Activated CD4-positive, alpha-beta T cell treated with anti-CD3 and anti-CD28 coated beads, Interleukin-2, Interleukin-4, amounts not matched to agents 100 ng/mL and 50 ng/mL, durations not matched to agents 16 hours and 8 hours (primary cell): ENCODE measurements at places on chromosomes 12 and 14.

DNA sequence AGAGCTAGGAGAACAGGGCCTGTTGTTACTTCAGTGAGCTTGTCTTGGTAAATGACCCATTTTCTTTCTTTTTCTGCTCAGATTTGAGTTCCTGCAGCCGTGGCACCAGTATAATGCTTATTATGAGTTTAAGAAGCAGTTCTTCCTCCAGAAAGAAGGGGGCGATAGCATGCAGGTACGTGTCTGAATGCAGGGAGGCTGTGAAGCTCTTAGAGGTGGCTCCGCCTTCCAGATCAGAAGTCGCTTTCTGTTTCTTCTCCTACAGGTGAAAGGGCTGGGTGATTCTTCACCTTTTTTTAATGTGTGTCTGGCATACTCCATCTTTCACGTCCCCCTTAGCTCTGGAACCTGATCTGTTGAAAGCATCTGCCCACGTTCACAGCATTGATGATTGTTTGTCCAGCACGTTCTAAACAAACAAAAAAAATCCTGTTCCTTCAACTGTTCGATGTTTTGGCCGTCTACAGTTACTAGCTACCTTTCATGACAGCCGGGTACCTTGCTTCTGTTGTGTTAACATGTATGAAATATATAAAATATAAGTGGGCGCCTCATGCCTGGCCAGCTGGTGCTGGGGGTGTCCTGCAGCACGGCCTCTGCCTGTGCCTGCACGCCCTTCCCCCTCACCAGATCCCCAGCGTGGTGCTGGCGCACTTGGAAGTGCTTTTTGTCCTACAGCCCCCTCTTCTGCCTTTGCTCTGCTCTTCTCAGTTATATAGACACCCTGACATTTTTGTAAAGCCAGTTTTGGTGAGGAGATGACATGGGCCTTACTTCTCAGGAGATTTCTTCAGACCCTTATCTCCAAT lies 44.6 kb downstream of the SFSWAP start:
- DNase-seq, result peak; percentile 33

DNA sequence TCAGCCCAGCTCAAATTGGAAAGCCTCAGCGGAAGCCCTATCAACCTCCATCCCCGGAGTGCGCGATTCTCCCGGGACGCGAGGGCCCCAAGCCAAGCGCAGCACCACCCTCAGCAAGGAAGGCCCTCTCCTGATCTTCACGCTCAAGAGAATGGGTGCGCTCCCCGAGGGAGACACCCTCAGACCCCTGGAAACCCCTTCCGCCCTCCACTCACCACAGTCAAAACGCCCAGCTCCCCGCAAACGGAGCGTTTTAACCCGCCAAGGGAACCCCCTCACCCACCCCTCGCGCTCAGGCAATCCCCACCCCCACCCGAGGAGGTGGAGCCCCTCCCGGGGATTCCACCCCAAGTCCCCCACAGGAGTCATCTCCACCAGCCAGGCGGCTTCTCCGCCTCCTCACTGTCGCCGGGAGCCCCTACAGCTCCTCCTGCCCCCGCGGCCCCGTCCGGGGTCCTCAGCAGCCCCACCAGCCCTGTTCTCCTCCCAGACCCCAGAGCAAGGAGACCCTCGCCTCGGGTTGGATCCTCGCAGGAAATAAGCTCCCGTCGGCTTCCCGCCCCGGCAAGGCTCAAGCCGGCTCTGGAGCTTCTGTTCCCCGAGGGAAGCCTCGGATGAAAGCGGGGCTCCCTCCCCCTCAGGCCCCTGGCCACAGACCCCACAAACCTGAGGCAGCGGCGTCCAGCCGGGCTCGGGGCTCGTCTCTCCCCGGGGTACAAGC lies 507 bp downstream of the BAZ2A start:
- no peak for DNase-seq

- no peak for DNase-seq
Measured at GRCh38 chr12:23084236-23084995, 459.4 kb downstream of the ETNK1 start.

DNA sequence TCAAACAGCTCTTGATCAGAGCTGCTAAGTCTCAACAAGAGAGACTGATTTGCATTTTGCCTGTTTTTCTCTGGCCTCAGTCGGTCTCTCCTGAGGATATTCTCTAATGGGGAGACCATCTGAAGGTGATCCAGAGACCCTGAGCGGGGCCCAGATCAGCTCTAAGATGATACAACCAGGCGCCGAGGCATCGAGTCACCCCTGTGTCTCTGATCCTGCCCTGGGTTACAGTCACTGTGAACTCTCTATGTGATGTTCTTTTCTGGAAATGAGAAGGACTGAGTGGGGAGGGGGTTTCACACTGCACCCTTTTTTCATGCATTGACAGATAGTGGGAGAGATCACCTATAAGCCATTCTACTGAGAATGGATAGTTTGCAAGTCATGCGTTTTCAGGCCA lies 247.6 kb upstream of the PWP1 start:
- no peak for DNase-seq

- no peak for DNase-seq
Measured at GRCh38 chr12:86774841-86775388, 518.7 kb upstream of the MGAT4C start.

DNA sequence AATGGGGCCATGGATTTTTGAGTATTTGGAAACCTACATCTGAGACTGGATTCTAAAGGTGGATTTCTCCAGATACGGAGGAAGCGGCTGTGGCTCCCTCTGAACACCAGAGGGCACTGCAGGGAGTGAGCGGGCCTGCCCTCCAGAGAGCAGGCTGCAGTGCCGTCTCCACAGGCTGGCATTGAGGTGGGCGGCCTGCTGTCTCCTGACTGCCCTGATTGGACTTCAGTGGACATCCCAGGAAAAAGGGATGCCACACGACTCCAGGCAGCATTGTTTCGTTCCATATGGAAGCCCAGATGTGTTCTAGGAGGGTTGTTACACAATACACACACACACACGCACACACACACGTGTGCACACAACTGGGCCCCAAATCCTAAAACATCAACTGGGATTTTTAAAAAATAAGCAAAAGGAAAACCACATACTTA lies 20.9 kb upstream of the ANO2 start:
- peak; percentile 46 for DNase-seq

- no peak for DNase-seq
Measured at GRCh38 chr14:104322531-104323366, 184.4 kb downstream of the KIF26A start.

GRCh38 chr14:51487848-51488247 lies 163.9 kb upstream of the FRMD6 start:
- DNase-seq, result no peak

- DNase-seq, result no peak
Measured at GRCh38 chr14:86491743-86492142, 961.8 kb downstream of the FLRT2 start.

DNA sequence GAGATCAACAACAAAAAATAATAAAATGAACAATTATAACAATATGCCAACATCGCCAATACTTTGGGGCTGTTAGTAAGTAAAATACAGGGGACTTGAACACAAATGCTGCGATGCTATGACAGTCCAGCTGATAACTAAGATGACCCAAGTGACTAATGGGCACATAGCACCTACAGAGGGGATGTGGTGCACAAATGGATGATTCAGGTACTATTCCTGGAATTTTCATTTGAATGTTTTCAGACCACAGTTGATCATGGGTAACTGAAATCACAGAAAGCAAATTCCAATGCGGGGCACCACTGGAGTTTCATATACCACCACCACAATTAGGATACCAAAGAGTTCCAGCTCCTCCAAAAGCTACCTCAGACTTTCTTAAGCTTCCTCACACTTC lies 82.9 kb downstream of the RCOR1 start:
- no peak for DNase-seq

DNA sequence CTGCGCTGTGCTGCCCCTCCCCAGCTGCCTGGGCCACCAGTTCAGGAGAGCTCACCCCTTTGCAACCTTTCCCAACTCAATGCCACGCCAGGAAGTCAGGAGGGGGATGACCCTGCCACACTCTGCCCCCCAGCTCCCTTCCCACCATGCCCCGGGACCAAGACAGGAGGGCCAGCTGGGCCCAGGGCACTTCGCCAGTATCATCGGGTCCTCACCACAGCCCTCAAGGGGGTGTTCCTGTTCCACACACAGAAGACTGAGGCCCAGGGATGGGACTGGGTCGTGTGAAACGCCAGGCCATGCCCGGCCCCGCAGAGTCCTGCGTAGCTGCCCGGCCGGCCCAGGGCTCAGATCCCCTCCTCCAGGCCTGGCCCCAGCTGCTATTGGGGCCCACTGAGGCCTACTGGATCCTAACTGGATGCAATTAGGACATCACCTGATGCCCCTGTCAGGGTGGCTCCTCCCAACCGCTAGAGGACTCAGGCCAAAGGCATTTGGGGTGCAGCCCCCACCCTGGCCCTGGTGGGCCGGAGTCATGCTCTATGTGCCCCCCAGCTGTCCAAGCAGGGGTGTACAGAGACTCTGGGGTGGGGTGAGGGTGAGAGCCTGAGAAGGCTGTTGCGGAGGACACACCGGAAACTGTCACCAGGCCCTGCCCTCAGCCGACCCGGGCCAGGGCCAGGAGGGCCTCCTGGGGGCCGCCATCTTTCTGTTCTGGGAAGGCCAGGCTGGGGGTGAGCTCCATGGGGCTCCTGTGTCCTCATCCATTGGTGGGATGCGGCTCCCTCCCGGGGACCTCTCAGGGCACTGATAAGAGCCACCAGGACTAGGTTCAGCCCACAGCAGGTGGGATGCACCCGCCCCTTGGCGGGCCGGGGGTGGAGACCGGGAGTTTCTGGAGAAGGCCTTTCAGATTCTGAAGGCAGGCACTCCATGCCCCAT lies 29.3 kb upstream of the ANKRD9 start:
- no peak for DNase-seq

GRCh38 chr14:66496188-66496807 lies 10.1 kb downstream of the CCDC196 start:
- DNase-seq, result no peak

DNA sequence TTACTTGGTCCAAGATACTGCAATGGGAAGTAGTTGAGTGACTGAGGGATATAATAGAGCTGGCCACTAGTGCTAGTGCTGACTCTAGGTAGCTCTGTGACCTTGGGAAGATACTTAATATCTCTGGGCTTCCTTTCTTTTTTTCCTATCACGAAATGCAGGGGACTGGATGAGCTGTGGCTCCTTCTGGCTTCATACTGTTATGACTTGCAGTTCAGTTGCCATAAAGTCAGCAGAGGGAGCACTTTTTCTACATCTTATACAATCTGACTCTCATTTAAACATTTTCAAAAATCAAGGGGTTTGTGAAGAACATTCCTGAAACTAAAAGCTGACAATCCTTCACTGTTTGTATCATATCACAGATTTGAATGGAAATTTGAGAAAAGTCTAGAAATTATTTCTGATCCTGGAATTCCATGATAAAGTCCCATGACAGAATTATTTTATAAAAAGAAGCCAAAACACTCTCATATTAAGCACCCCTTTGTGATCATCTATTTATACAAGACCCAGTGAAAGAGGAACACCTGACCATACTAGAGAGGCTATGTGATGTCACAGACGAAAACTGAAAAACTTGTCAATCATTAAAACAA lies 5.3 kb downstream of the BHLHE41 start:
- DNase-seq, result no peak

- DNase-seq, result peak; percentile 24
Measured at GRCh38 chr14:60723907-60724618, at the start of gene SIX4. Gene SIX4 (minus strand): TSS chr14:60724351. CDS start chr14:60724074, 277 bp downstream.

- DNase-seq, result no peak
Measured at GRCh38 chr14:79334272-79334671, 877.0 kb downstream of the DIO2 start.

GRCh38 chr12:110004598-110004997 lies 5.4 kb downstream of the ANKRD13A start:
- no peak for DNase-seq

DNA sequence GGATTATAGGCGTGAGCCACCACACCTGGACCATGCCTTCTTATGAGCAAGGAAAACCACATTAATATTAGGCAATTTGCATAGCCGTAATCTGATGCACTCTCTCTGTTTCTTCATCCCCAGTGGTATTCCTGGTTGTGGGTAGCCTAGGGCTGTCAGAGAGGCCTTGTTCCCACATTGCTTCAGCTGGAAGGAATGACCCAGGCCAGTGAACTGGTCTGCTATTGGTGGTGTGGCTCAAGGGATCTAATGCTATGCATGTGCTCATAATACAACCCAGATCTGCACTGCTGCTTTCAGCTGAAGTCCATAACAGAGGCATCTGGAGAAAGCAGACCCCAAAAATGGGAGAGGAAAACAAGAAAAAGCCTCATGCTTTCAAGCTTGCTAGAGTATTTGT lies 33.1 kb upstream of the G2E3 start:
- DNase-seq, result no peak

DNA sequence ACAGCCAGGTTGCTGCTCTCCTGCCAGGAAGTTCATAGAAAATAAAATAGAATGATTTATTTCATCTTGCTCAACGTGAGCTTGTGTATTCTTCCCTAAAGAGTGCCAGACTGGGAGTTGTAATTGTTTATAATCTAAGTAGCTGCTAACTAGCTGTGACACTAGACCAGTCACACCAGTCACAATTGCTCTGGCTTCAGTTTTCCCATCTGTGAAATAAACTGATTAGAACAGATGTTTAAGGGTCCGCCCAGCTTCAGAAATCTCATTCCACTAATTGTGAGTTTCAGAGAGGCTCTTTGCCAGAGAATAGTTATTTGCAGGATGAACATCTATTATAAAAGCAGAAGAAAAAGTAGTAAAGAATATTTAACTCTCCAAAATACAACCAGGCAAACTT lies 55.6 kb upstream of the ZDHHC17 start:
- no peak for DNase-seq

DNA sequence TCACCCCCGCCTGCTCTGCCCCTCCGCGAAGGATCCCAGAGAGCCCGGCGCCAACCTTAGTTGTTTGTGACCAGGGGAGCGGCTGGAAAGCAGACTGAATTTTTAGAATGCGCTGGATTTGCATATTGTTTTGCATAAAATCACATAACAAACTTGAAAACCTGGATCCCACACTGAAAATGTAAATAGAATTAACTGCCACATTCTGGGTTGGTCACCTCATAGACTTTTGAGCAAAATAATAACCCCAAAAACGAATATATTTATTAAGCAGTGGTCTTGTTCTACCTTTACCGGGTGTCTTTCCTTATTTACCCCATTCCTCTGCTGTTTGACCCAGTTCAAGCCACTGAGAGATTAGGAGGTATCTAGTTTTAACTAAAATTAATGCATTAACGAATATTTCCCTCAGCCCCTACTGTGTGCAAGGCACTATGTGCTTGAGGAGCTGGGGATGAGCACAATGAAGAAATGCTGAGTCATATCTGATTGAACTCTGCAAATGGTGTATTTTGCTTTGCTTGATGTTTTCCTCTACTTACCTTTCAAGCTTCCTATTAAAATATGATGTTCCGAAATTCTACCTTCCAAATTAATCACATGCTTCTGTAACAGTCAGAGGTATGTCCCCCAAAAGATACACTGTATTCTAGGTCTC lies 438 bp upstream of the EGLN3 start:
- DNase-seq, result no peak

DNA sequence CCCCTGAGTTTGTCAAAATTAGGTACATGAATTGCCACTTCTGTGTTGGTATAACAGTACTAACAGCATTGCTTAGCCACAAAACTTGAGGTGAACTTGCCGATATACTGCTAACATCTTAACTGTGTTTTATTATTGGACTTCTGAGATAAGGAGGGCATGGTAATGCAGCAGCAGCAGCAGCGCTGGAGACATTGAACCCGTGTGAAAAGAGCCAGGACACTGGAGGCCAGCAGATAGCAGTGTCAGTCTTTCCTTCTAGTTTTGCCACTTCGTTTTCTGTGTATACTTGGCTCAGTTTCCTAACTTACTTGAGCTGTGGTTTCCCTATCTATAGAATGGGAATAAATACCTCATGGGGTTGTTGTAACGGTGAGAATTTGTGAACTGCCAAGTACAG lies 82.7 kb downstream of the KTN1 start:
- DNase-seq, result no peak
